CD4-positive, alpha-beta T cell (primary cell): ENCODE measurements at places on chromosomes 5 and 9. TPM values are rescaled to one million over a fixed set of nuclear protein-coding genes. Genes with fewer than 3 reads are reported as not detected.

GRCh38 chr9:123562844-123563346 lies 206.9 kb downstream of the CRB2 start:
- H3K27me3 ChIP-seq = no peaks in the 10 kb centered on the region
- no peaks in the 10 kb centered on the region for H3K36me3 ChIP-seq
- no peak for DNase-seq

GRCh38 chr5:73198833-73199592 lies 26.0 kb downstream of the TMEM174 start:
- peaks cover 7% of the 10 kb centered on the region for H3K4me1 ChIP-seq
- H3K27ac ChIP-seq = no peak overlapping the region
- H3K36me3 ChIP-seq = no peaks in the 10 kb centered on the region
- peaks cover 25% of the 10 kb centered on the region for H3K27me3 ChIP-seq
- no peak overlapping the region for H3K4me3 ChIP-seq
- no peak for DNase-seq

DNA sequence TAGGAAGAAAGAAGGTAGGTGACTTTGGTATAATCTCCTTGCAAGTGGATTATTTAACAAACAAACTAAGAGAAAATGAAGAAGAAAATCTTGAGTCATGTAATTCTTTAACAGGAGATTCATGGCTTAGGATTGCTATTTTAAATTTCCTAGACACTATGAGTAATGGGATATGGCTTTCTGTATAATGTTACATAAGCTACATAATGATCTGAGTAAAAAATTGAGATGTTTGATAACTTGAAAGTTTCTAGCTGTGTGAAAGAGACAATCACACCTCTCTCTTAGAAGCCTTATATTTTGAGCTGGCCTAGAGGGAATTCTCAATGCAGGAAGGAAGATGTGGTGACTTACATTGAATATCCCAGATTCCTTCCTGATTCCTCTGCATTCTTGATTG lies 92.5 kb downstream of the CDH9 start:
- H3K27me3 ChIP-seq = no peaks in the 10 kb centered on the region
- H3K36me3 ChIP-seq = no peaks in the 10 kb centered on the region
- no peak for DNase-seq
- no peak overlapping the region for H3K4me3 ChIP-seq
- no peaks in the 10 kb centered on the region for H3K4me1 ChIP-seq

DNA sequence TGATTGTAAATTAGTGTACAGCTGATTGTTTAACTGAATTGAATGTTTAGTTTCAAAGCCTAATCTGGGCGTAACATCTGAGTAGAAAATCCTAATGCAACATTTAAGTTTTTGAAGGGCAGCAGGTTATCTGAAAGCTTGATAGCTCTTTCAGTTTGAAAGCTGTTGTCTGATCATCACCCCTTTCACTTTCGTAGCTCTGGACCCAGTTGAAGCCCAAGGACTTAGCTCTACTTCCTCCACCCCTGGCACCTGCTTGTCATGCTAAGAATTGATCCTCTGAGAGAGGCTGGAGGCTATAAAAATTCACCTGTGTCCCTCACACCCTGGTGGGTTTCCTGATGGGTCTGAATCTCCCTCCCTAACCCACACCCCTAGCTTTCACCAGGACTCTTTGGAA lies 86.0 kb downstream of the ZFAND5 start:
- no peak overlapping the region for H3K4me3 ChIP-seq
- H3K27ac ChIP-seq = no peak overlapping the region
- no peaks in the 10 kb centered on the region for H3K4me1 ChIP-seq

- peak overlapping the region; percentile 55 for H3K4me3 ChIP-seq
- peaks cover 99% of the 10 kb centered on the region for H3K4me1 ChIP-seq
- peaks cover 37% of the 10 kb centered on the region for H3K36me3 ChIP-seq
Observed at GRCh38 chr5:151213803-151214613, 9.9 kb downstream of the CCDC69 start.

- H3K4me3 ChIP-seq = no peak overlapping the region
- peaks cover 61% of the 10 kb centered on the region for H3K36me3 ChIP-seq
- DNase-seq = no peak
- H3K27ac ChIP-seq = no peak overlapping the region
- H3K4me1 ChIP-seq = peaks cover 12% of the 10 kb centered on the region
Observed at GRCh38 chr5:134171972-134172371, 4.8 kb downstream of the SKP1 start.

DNA sequence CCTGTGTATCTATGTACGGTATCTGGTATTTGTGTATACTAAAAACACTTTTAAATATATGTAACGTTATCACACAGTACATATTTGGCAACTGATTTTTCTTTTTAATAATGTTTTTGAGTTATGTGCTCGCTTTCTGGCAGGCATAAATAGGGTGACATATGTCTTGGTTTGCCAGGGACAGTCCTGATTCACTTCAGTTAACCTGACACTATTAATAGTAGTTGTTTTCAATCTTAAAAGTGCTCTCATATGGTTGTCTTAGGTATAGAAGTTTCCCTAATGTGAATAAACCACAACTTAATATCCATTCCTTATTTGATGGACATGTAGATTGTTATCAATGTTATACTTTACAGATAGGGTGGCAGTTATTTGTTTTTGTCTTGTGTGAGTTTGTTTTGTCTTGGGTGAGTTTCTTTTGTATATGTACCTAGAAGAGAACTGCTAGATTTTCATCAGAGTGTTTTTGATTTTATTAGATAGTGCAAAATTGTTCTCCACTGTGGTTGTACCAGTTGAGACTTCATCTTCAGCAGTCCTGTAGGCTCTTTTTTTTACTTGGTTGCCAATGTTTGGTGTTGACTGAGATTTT lies 7.9 kb downstream of the G3BP1 start:
- no peaks in the 10 kb centered on the region for H3K27me3 ChIP-seq
- no peak for DNase-seq
- no peak overlapping the region for H3K4me3 ChIP-seq
- peaks cover 18% of the 10 kb centered on the region for H3K36me3 ChIP-seq

DNA sequence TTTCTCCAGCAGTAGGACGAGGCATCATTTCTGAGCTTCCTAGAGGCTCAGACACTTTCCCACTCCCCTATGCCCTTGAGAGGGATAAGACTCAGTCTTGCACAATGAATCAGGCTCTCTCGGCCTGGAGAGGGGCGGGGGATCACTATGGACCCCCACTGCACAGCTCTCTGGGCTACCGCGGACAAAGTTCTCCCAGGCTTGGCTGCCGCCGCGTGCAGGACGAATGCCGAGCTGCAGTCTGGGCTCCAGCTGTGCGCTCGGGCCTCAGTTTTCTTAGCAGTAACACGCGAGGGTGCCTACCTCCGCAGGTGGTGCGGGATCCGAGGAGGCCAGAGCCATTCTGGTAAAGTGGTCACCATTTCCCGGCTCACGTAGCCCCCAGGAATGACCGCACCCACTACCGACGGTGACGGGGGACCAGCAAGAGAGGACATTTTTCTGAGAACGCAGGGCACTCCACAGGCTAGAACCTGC lies 3.4 kb upstream of the MYORG start:
- no peak overlapping the region for H3K27ac ChIP-seq
- DNase-seq = no peak
- no peaks in the 10 kb centered on the region for H3K27me3 ChIP-seq
- H3K4me3 ChIP-seq = peak overlapping the region; percentile 76
- no peaks in the 10 kb centered on the region for H3K36me3 ChIP-seq

- no peak overlapping the region for H3K27ac ChIP-seq
- no peaks in the 10 kb centered on the region for H3K36me3 ChIP-seq
Observed at GRCh38 chr5:16260000-16260399, 80.4 kb upstream of the MARCHF11 start.

DNA sequence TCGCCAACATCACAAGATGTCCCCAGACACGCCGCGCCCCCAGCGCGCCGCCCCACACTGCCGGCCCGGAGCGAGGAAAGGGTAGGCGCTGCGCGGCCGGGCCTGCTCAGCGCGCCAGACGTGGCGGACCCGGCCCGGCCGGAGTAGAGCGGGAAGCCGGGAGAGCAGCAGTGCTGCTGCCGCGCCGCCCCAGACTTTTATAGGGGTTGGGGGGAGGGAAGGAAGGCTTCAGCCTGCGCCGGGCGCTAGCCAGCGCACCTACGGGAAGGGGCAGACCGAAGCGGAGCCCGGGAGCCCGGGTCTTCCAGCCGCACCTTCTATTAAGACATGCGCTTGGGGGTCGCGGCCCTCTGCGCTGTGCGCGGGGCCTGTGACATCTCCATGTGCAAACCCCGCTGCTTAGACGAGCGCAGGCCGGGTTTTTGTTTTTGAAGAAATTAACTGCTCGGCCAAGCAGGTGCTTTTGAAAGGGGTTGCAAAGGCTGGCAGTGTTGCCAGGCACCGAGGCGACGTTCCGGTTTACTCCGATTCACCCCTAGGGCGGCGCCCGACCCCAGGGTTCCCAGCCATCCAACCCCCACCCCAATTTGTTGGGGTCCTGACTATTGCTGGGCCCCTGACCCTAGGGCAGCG lies 353 bp upstream of the PAX5 start:
- no peak for DNase-seq
- no peaks in the 10 kb centered on the region for H3K36me3 ChIP-seq
- peaks cover 100% of the 10 kb centered on the region for H3K27me3 ChIP-seq
- peaks cover 61% of the 10 kb centered on the region for H3K4me1 ChIP-seq
- no peak overlapping the region for H3K27ac ChIP-seq

GRCh38 chr9:82406456-82407085 lies 418.0 kb downstream of the SPATA31D1 start:
- no peaks in the 10 kb centered on the region for H3K4me1 ChIP-seq
- H3K27me3 ChIP-seq = no peaks in the 10 kb centered on the region
- H3K4me3 ChIP-seq = no peak overlapping the region
- DNase-seq = no peak
- H3K27ac ChIP-seq = no peak overlapping the region

DNA sequence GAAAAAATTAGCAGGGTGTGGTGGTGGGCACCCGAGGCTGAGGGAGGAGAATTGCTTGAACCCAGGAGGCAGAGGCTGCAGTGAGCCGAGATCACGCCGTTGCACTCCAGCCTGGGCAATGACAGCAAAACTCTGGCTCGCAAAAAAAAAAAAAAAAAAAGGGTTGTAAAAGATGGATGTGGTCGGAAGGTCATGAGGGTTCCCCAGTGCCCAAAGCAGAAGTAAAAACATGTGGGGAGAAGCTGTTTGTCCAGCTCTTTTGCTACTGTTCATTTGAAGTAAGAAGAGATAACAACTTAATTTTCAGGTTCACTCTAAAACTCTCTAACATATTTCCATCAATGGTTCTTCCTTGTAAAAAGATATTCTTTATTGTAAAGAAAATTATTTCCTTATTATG lies 57.1 kb upstream of the GOLPH3 start:
- no peaks in the 10 kb centered on the region for H3K27me3 ChIP-seq
- H3K4me3 ChIP-seq = no peak overlapping the region
- no peak for DNase-seq
- peaks cover 47% of the 10 kb centered on the region for H3K36me3 ChIP-seq

DNA sequence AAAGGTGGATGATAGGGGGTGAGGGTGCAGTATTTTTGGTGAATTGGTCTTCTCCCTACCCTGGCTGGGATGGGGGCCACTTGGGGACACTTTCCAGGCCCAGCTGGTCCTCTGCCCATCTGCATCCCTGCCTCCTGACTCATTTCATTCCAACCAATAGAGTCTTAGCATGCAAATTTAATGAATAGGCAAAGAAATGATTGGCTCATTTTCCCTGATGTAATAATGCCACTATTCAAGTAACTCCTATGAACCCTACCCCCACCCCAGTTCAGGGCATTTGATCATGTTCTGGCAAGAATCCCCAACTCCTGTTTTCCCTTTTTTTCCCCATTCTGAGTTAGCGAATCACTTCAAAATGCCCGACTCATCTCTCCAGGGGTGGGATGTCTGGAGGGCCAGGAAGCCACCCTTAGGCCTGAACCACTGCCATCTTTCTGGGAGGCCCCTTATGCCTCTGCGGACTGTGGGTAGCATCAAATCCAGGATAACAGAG lies 56.7 kb downstream of the PCDH1 start:
- no peaks in the 10 kb centered on the region for H3K4me1 ChIP-seq
- H3K4me3 ChIP-seq = no peak overlapping the region
- no peaks in the 10 kb centered on the region for H3K36me3 ChIP-seq
- peaks cover 9% of the 10 kb centered on the region for H3K27me3 ChIP-seq
- no peak overlapping the region for H3K27ac ChIP-seq

GRCh38 chr9:116377179-116377798 lies 223.7 kb downstream of the PAPPA start:
- H3K36me3 ChIP-seq = no peaks in the 10 kb centered on the region
- no peak overlapping the region for H3K4me3 ChIP-seq
- no peak overlapping the region for H3K27ac ChIP-seq
- H3K27me3 ChIP-seq = no peaks in the 10 kb centered on the region
- no peaks in the 10 kb centered on the region for H3K4me1 ChIP-seq
- DNase-seq = no peak

GIN1 gene
- 2.9 TPM for total RNA-seq

DNAI1 gene
- not detected for total RNA-seq

CEL gene
- total RNA-seq = 0.16 TPM

MSMP gene
- total RNA-seq = not detected

PCDHGA11 gene
- not detected for total RNA-seq

NUTM2F gene
- not detected for total RNA-seq

IGFBPL1 gene
- total RNA-seq = not detected

PKD2L2 gene
- not detected for total RNA-seq
